ENCODE measurements at places on chromosomes 6 and 20. TPM values are rescaled to one million over a fixed set of nuclear protein-coding genes. Genes with fewer than 3 reads are reported as not detected.
A peak's percentile ranks its signal among the peaks of the same experiment; 100 is the strongest.

- no peak for DNase-seq
These were observed 483.3 kb downstream of the TFAP2B start for GRCh38 chr6:51301962-51302361.

GRCh38 chr20:16816192-16816591 lies 68.0 kb downstream of the OTOR start:
- no peak for DNase-seq

The BPI gene
- 0.28 TPM for total RNA-seq

GRCh38 chr20:58294497-58295455 lies 14.7 kb upstream of the RAB22A start:
- DNase-seq = no peak

GRCh38 chr6:133435065-133435728 lies 194.0 kb downstream of the EYA4 start:
- no peak for DNase-seq

DNA sequence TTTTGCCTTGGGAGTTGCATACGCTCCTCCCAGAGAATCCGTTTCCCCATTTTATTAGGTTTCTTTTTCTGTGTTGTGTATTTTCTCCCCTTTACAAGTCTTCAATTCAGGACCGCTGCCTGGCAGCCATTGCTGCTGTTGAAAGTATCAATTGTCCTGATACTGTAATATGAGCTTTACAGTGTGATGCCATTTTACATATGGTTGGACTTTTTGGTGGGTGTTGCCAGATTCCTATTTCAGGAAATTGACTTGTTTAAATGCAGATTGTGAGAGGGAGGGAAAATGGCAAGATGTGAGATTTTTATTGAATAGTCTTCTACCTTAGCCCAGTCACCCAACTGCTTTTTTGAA lies 1.2 kb downstream of the PANK2 start:
- no peak for DNase-seq

GRCh38 chr20:59008715-59009336 lies 1.8 kb upstream of the CTSZ start:
- no peak for DNase-seq

GRCh38 chr6:139486476-139486799 lies 112.0 kb upstream of the CITED2 start:
- DNase-seq = no peak

The NKX2-4 gene
- not detected for total RNA-seq

DNA sequence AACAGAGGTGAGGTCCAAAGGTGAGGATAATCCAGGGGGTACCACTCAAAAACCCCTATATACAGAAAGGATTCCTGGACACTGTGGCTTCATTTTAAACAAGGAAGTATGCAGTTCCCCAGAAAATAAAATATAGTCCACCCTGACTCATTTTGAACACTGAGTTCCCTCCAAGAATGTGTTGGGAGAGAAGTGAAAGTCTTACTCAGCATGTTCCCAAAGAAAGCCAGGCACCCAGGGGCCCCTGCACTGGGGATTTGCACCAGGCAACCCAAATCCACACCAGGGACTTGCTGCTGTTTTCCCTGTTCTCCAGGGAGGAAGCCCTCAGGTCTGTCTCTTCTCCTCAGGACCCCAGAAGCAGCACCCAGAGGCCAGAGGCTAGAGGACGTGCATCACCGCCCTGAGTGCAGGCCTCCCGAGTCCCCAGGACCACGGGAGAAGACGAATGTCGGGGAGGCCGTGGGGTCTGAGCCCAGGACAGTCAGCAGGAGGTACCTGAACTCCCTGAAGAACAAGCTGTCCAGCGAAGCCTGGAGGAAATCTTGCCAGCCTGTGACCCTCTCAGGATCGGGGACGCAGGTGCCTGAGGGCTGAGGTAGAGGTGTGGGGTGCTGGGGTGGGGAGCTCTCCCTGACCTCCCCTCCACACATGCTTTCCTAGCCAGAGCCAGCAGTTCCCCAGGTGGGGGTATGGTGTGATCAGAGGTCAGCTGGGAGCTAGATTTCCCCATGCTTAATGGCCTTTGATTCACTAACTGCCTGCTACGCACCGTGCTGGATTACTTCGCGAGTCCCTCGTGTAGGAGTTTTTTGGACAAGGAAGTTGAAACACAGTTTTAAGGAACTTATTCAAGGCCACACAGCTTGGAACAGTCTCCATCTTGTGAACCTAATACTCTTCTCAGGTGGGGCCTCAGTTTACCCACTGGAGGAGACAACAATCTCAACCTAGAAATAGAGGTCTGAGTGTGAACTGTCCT lies 3.3 kb downstream of the FGD2 start:
- DNase-seq = no peak

DNA sequence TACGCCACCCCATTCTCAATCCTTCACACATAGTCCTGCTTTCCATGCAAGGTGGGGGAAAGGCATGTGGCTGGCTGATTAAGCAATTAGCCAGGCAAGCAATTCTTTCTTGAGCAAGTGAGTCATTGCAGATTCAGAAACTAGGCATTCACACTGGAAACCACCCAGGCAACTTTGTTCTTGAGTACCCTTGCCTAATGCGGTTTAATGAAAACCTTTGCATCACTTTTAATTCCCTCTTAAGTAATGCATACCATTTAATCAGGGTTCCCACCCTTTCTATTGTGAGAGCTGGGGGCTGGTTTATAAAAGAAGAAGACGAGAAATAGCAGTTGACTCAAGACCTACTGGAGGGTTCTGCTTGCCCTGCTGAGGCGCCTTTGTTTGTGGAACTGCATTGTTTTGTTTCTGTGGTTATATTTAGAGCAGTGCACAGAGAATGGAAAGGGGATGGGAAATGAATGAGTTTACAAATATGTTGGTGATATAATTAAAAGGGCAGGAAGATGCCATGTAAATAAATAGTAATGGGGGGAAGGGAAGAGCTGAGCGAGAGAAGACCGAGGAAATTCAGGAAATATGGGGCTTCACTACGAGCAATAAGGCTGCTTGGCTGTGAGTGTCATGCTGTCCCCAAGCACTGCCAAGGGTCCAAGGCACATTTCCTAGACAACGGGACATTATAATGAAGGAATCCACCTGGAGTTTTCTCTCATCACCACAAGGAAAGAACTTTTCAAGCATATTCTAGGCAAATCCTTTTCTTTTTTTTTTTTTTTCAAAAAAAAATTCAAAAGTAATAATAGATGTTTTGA lies 48.8 kb upstream of the TSHZ2 start:
- no peak for DNase-seq

- no peak for DNase-seq
These were observed 52.4 kb upstream of the EDN3 start for GRCh38 chr20:59247731-59248684.

GRCh38 chr6:169648092-169648491 lies 53.7 kb downstream of the WDR27 start:
- no peak for DNase-seq

- DNase-seq = no peak
These were observed 61.8 kb upstream of the NEDD9 start for GRCh38 chr6:11294228-11294627.

The PSORS1C2 gene
- total RNA-seq = not detected

The EPPIN gene
- total RNA-seq = 0.09 TPM

The TNFRSF6B gene
- total RNA-seq = not detected

The NNAT gene
- total RNA-seq = 1.1 TPM

The RNGTT gene
- total RNA-seq = 9.5 TPM

GRCh38 chr6:36780442-36781177 lies 58.6 kb downstream of the CPNE5 start:
- DNase-seq = no peak

The ENPP3 gene
- 0.40 TPM for total RNA-seq

- no peak for DNase-seq
These were observed 9.4 kb upstream of the CRIP3 start for GRCh38 chr6:43318011-43318410.

- peak; percentile 76 for DNase-seq
These were observed 125.1 kb downstream of the SNX5 start for GRCh38 chr20:17843246-17844132.

Data from right cardiac atrium (tissue), 5 donors.